Erythroblast (primary cell): ENCODE measurements at places on chromosomes 7 and 10.
A peak's percentile ranks its signal among the peaks of the same experiment; 100 is the strongest.

DNA sequence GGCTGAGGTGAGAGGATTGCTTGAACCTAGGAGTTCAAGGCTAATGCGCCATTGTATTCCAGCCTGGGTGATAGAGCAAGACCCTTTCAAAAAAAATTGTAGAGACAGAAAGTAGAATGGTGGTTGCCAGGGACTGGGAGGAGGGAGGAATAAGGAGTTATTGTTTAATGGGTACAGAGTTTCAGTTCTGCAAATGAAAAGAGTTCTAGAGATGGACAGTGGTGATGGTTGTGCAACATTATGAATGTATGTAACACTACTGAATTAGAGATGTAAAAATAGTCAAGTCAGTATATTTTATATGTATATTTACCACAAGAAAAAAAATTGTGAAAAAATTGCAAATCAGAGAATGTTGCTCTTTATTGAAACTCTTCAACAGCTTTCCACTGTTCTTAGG, 266.5 kb upstream of the NPY start:
- no peak for DNase-seq

DNA sequence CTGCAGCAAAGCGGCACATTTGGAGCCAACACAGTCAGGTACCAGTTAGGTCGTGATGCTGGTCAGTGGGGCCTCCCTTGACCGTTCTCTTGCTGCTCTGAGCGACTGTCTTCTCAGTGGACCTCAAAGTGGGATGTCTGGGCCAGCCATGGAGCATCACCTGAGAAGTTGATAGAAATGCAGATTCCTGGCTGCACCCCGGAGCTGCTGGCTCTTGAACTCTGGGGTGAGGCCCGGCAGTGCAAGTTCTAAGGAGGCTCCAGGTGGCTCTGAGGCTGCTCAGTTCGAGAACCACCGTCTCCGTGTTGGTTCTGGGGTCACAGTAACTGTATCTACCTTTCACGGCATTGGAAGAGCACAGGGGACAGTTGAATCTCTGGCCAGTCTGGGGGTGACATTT, 147.5 kb downstream of the WDR37 start:
- DNase-seq = no peak

- DNase-seq = no peak
Measured at GRCh38 chr10:31623466-31623865, 304.4 kb downstream of the ZEB1 start.

- DNase-seq = no peak
Measured at GRCh38 chr7:127886248-127886647, 145.0 kb downstream of the LRRC4 start.

DNA sequence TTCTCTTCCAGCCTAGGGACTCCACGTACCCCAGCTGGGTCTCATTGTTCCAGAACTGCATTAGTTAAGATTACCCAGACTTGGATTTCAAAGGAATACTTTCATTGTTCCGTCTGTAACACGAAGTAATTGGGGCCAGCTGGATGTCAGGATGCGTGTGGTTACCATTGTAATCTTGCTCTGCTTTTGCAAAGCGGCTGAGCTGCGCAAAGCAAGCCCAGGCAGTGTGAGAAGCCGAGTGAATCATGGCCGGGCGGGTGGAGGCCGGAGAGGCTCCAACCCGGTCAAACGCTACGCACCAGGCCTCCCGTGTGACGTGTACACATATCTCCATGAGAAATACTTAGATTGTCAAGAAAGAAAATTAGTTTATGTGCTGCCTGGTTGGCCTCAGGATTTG, 21.0 kb downstream of the LRRC17 start:
- no peak for DNase-seq

- no peak for DNase-seq
Measured at GRCh38 chr7:25900245-25900644, 251.8 kb upstream of the NFE2L3 start.

DNA sequence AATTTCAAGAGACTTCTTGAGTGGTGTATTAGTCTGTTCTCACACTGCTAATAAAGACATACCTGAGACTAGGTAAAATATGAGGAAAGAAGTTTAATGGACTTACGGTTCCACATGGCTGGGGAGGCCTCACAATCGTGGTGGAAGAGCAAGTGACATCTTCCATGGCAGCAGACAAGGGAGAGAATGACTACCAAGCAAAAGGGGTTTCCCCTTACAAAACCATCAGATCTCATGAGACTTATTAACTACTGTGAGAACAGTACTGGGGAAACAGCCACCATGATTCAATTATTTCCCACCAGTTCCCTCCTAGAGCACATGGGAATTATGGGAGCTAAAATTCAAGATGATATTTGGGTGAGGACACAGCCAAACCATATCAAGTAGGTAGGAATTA, 150.5 kb downstream of the PCDH15 start:
- DNase-seq = no peak

- no peak for DNase-seq
Measured at GRCh38 chr7:39073432-39073831, 95.7 kb downstream of the POU6F2 start.

DNA sequence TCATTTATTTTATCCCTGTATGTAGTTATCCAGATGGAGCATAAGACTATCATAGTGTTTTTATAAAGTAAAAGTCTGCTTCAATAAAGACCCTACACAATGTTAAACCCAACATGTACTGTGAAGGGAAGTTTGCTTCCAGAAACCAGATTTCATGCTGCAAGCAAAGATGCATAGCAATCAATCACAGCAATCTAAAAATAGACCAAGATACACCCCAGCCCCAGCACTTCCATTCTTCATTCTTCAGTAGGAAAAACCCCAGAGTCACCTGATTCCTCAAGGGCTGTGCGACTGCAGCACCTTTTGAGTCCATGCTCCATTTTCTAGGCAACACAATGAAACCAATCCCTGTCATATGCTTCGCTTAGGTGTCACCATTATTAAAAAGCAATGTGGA, 66.9 kb upstream of the PDE1C start:
- DNase-seq = no peak

DNA sequence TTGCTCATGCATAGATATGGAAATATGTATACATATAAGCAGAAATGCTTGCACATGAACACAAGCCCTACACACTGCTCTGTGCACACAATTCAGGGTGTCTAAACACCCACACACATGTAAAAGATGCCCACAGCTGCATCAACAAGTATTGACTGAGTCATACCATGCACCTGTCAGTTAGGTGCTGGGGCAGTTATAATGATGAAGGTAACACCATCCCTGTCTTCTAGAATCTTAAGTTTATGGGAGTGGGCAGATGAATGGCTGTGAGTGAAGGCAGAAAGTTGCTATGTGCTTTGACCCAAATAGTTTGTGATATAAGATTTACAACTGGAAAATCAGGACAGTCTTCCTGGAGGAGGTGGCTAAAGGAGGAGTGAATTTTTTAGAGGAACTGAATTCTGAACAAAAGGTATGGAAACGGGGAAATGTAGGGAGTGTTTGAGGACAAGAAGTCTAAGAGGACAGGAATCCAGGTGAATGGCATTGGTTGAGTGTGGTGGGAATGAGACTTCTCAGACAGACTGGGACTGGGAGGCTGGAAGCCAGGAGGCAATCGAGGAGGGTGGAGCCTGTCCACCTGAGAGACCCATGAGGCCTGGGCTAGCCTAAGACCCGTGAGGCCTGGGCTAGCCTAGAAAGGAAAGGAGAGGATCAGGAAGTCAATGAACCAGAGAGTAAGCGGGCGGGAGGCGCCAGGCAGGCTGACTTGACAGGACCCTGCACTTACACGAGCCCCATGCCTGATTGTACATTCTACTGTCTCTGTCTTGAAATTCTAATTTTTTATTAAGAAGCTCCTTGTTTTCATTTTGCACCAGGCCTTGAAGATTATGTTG, 20.7 kb downstream of the POLL start:
- DNase-seq = peak; percentile 15
